Fibroblast of the conjunctiva (primary cell): ENCODE measurements at places on chromosomes 2 and 18.
A peak's percentile ranks its signal among the peaks of the same experiment; 100 is the strongest.

- no peak for DNase-seq
Measured at GRCh38 chr2:120982598-120982997, 246.9 kb downstream of the GLI2 start.

- no peak for DNase-seq
Measured at GRCh38 chr18:47809420-47809819, 121.0 kb downstream of the SMAD2 start.

- DNase-seq: no peak
Measured at GRCh38 chr2:137834760-137835379, 129.4 kb upstream of the HNMT start.

DNA sequence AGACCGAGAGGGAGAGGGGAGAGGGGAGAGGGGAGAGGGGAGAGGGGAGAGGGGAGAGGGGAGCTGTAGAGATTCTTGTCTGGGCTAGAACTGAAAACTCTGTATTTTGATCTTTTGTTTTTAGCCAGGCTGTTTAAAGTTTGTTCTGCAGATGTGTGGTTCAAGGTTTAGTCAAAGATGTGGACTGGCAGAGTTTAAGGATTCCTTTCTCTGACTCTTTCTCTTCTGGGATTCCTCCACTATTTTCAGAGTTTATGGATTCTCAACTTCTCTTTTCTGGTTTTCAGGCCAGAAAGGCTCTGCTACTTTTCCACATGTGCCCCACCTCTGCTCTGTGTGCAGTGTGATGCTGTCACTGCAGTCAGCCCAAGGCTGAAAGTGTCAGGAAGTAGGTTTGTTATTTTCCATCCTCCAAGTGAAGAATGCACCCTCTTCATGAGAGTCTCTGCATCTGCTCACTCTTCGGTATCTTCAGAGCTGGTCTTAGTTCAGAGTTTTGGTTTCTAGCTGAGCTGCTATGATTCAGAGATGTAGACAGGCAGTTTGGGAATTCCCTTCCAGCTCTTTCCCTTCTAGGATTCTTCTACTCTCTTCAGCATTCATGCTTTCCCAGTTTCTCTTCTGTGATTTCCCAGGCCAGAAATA is 130.9 kb upstream of the SMAD7 start:
- DNase-seq: no peak

- DNase-seq: no peak
Measured at GRCh38 chr2:188203776-188204175, 87.9 kb upstream of the GULP1 start.

GRCh38 chr2:132633635-132634034 is 36.4 kb downstream of the LYPD1 start:
- DNase-seq: no peak

GRCh38 chr2:169065422-169065821 is 3.9 kb upstream of the DHRS9 start:
- no peak for DNase-seq

DNA sequence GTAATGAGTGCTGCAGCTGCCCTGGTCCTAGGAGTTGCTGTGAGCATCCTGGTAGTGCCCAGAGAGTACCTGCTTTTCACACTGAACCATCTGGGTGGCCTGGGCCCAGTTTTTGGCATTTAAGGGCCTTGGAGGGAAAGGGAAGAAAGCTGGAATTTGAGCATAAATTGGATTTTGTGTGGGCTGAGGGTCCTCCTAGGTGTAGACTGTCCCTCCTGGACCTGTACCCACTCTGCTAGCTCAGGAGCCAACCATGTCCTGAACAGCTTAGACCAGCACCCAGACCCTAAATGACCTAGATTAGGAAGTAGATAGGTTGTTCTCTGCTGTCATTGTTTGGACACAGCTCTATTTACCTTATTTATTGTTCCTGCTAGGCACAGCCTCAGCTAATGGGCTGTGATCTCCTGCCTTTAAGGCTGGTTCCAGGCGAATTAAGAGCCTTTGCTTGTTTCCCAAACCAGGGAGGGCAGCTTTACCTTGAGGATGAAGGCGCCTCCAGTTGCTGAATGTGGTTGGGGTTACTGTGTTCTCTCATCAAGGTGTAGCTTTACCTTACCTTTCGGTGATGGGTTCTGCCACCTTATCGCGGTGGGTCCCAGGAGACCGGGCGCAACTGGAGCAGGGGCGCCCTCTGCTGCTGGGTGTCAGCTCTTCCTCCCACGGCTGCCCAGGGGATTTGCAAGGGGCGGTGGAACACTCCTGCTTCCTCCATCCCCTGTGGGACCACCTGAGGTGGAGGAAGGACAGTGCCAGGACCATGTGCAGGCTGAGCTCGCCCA is 34.4 kb downstream of the ITGA6 start:
- DNase-seq: no peak

DNA sequence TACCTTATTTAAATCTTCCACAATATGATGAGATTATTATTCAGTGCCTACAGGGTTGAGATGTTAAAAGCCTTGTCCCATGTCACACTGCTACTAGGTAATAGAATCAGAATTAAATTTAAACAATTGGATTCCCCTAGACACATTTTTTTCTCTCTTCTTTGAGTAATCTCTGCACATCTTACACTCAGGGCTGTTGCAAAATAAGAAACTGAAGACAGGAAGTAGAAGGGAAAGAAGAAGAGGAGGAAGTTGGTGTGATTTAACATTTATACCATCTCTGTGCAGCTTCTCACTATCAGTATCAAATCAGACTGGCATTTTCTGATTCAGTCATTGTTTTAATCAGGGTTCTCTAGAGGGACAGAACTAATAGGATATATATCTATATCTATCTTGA is 677.6 kb downstream of the IRS1 start:
- DNase-seq: no peak

DNA sequence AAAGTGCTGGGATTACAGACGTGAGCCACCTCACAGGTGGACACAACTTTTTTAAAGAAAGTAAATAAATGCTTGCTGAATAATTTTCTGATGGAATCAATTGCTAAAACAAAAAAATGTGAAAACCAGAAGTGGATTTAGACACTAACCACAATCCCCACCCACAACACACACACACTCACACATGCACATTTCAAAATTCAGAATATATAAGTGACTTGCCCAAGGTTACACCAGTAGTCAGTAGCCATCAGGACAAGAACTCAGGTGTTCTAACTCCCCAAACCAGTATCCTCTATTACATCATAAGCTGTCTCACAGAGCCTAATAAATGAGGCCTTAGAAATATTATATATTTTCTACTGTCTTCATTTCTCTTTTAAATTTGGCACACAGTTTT is 1923.6 kb upstream of the PIK3C3 start:
- DNase-seq: no peak

DNA sequence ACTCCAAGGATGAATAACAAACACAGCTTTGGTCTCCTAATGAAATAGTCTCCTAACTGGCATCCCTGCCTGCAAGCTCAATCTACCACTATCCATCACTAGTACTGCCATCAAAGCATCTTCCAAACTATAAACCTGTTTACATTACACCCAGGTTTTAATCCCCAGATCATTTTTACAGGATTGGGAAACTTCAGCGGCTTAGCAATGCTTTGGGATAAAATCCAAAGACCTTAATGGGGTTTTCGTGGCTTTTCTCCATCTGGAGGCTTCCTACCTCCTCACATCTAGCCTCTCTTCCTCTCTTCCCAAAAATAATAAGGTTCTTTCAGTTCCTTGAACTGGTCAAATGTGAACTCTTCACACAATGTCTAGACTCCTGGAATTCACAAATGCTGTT is 92.2 kb upstream of the SETBP1 start:
- no peak for DNase-seq

- DNase-seq: no peak
Measured at GRCh38 chr2:49687918-49688317, 533.6 kb upstream of the FSHR start.

GRCh38 chr18:74760436-74760835 is 162.8 kb downstream of the ZNF407 start:
- no peak for DNase-seq

GRCh38 chr2:134372141-134372540 is 118.3 kb downstream of the MGAT5 start:
- no peak for DNase-seq

DNA sequence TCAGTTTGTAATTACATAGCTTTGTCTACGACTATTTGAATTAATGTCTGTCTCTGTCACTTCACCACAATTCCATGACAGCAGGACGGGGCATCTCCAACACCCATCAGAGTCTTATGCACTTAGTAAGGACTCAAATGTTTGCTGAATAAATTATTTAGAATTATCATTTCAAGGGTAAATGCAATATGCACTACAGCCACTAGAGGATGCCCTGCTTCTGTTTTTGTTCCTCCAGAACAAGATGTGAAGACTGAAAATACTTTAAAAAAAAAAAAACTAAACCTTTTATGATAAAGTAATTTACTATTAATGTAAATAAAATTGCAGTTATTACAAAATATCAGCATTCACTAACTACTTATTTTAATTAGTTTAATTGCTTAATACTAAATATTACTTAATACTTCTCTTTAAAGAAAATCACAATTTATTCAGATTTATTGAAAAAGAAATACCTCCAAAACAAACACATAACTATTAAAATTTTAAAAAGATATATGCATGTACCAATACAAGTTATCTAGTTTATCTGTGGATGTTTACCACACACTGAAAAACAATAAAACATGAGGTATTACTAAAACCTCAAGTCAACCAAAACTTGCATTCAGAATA is 3.2 kb downstream of the PIGN start:
- peak; percentile 54 for DNase-seq

- no peak for DNase-seq
Measured at GRCh38 chr2:240702640-240703011, 11.0 kb downstream of the AQP12A start.

DNA sequence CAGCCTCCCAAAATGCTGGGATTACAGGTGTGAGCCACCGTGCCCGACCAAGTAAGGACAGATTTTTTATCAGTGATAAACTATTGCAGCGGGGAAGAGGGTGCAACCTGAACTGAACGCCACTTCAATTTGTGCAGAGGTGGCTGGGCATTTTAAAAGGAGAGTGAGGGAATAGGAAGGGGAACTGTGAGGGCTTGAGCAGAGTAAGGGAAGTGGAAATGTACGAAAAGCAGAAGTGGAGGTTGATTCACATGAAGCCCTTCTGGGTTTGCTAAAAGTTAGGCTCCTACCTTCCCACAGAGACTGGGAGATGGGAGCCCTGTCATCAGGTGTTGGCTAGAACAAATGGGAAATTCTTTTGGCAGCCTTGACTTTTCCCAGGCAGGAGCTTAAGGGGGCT is 6.1 kb downstream of the STK11IP start:
- no peak for DNase-seq

GRCh38 chr2:24863641-24864040 is 56.4 kb downstream of the ADCY3 start:
- no peak for DNase-seq

DNA sequence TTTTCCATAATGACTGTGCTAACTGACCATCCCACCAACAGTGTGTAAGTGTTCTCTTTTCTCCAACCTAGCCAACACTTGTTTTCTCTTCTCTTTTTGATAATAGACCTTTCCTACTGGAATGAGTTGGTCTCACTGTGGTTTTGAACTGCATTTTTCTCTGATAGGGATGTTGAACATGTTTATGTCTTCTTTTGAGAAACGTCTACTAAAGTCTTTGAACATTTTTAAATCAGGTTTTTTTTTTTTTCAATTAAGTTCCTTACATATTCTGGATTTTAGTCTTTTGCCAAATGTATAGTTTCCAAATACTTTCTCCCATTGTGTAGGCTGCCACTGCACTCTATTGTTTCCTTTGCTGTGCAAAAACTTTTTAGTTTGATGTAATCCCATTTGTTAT is 405.5 kb upstream of the FIGN start:
- DNase-seq: no peak

DNA sequence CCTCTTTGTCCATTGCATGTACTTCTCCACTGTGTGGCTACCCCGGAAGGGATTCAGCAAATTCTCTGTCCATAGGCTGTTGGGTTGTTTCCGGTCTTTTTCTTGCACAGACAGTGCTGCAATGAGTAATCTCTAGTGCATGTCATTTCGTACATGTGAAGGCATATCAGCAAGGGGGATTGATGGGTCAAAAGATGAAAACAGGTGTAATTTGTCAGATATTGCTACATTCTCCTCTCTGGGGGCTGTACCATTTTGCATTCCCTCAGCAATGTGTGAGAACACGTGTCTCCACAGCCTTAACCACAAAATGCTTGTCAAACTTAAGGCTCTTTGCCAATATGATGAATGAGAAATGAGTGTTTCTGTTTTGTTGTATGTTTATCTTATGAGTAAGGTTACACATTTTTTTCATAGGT is 60.5 kb downstream of the KLHL29 start:
- DNase-seq: peak; percentile 56

- DNase-seq: no peak
Measured at GRCh38 chr2:63484901-63485300, 103.4 kb downstream of the WDPCP start.

DNA sequence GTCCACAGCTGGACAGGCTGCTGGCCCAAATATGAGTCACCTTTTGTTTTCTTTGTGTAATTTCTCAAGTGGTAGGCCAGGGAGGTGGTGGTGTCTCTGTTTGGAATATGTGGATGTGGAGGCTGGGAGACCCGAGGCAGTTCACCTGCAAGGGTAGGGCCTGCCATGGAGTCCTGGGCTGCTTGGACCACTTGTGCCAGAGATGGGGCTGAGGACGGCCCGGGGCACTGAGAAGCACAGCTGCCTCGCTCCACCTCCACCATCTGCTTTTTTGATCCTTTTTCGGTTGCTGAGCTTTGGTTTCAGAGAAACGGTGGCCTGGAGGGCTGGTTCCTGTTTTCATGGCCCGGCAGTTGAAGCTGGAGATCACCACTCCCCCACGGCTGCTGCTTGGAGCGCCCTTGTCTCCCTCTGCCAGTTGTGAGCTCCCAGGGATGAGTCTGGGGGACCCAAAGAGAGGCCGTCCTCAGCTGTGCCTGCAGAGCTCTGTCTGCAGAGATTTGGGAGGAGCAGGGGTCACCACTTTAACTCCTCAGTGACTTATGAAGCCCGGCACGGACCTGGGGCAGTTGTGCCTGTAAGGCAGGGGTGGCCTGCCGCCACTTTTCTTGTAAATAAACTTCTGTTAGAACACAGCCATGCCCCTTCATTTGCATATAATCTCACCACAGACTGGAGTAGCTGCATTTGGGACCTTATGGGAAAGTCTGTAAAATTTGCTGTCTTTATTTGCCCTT is 67.6 kb upstream of the MCFD2 start:
- DNase-seq: no peak

DNA sequence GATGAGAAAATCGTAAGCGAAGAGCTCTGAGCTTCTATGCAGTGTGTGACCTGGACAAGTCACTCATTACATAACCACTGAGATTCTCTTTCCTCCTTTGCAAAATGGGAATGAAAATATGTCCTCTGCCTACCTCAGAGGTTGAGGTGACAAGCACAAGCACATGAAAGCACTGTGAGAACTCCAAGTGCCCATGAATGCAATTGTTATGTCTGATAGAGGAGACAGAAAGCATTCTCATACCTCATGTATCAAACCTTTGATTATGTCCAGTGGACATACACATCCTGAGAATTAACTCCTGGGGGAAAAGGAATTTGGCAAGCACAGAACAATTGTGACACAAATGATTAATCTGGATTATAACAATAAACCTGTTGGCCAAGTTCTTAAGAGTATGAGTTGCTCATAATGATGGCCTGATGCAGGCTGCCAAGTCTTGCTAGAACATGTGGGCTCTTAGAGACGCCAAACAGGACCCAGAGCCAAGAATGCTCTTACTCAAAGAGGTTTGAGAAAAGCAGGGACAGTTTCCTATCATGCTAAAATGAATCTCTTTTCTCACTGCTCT is 8.5 kb upstream of the RMDN2 start:
- DNase-seq: peak; percentile 85
